ENCODE measurements at places on chromosomes 4 and X. TPM values are rescaled to one million over a fixed set of nuclear protein-coding genes. Genes with fewer than 3 reads are reported as not detected.

CPE gene
- total RNA-seq: 33.3 TPM

ZCCHC18 gene
- total RNA-seq: not detected

DNA sequence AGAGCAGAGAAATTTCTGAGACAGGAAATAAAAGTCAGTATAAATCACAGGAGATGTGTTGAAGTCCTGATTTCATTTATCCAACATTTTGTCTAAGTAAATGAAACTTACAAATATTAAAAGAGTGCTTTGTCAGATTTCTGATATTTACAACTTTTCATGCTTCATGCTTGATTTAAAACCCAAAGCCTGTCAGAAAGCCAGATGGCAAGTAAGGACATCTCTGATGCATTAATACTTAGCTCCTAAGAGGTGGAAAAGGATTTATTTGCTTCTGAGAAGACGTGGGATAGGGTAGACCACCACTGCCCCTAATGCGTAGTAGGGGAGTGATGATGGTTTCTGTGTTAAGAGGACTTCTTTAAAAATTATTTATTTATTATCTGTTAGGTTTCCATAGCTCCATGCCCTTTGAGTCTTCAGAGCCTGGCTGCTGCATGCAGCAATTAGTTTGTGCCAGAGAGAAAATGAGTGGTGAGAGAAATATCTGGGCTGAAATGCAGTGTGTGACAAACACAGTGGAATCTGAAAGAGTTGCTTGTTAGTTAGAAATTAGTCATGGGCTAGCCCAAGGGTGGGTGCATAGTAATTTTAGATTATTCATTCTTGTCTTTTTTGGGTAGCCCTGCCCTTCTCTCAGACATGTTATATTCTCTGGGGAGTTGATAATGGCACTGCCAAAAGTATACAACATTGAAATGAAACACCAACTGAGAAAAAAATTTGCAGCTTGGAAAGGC, 333.8 kb downstream of the C4orf33 start:
- no peak overlapping the region for H3K27ac ChIP-seq
- no peak for DNase-seq
- H3K36me3 ChIP-seq: no peaks in the 10 kb centered on the region
- H3K27me3 ChIP-seq: no peaks in the 10 kb centered on the region
- H3K4me3 ChIP-seq: no peak overlapping the region

ATP1B4 gene
- not detected for total RNA-seq

Measured in suprapubic skin (tissue), 4 donors.